T-helper 17 cell (primary cell): ENCODE measurements at places on chromosomes 16 and 17. TPM values are rescaled to one million over a fixed set of nuclear protein-coding genes. Genes with fewer than 3 reads are reported as not detected.

- DNase-seq = no peak
These were observed 248.8 kb upstream of the ELAC2 start for GRCh38 chr17:13266606-13267005.

- peak; percentile 61 for DNase-seq
These were observed 7.5 kb downstream of the SLC16A3 start for GRCh38 chr17:82236142-82236971.

DNA sequence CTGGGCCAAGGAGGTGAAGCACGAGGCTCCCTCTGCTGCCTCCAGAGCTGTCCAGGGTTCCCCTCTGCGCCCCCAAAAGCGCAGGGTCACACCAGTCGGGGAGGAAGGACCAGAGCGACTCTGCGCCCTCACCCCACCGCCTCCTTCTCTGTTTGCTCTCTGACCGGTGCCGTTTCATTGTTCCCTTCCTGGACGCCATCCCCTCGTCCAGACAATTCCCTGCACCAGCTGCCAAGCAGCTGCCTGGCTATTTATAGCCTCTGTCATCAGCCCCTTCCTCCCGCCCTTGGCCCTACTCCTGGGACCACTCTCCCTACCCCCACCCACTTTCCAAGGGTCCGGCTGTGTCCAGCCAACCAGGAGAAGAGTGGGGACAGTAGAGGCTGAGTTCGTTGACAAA, 68.8 kb upstream of the CREBBP start:
- no peak for DNase-seq

GRCh38 chr16:85003725-85004586, 7.4 kb downstream of the ZDHHC7 start:
- no peak for DNase-seq

DNA sequence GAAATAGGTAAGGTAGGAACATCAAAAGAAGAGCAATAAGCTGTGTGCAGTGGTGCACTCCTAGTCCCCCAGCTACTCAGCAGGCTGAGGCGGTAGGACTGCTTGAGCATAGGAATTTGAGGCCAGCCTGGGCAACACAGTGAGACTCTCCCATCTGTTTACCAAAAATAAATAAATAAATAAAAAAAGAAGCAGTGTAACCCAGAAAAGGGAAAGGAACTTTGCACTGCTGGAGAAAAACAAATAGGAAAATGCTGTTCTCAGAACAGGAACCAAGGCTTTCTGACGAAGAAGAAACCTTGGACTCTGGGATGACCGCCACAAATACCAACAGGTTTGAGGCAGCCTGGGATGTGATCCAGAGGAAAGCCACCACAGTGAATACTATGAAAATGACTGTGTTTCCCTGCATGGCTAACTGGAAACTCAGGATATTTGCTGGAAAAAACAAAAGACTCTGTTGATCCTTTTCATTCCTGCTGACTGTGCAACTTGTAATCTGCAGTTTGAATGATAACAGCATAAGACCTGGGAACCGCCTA, 41.2 kb downstream of the TTC19 start:
- DNase-seq = no peak

DNA sequence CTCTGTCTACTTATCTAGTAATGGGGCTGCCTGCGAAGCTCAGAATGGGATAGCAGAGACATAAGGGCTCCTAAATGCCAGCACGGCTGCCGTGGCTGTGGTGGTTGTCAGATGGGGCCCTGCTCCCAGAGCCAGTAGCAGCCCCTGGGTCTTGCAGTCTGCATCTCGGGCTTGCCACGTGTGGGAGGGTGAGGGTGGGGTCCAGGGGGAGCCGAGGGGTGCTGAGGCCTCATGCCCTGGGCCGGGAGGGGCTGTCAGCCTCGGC, 88.8 kb upstream of the GSE1 start:
- no peak for DNase-seq

DNA sequence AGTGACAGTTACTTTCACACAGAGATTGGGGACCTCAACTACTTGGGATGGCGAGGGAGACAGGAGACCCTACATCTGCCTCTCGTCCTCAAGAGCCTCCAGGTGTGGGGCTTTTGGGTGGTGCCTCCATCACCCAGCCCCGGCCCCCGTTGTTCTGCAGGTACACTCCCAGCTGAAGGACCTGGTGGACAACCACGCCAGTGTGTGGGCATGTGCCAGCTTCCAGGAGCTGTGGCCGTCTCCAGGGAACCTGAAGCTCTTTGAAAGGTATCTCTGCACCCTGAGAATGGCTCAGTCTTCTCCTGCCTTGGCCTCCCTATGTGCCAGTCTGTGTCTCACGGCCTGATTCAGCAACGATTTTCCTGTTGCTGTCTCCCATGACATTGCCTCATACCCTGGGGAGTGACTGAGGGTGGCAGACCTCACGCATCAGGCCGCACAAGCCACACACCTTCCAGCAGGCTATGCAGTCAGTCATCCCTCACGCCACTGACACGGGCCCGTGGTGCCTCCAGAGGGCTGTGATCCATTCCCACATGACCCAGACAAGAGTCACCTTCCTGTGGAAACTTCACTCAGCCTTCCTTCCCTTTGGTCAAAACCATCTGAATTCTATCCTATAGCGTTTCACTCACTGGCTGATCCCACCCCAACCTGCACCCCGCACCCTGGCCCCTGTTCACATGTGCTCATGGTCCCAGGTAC, 3.7 kb downstream of the CCNF start:
- DNase-seq = no peak

DNA sequence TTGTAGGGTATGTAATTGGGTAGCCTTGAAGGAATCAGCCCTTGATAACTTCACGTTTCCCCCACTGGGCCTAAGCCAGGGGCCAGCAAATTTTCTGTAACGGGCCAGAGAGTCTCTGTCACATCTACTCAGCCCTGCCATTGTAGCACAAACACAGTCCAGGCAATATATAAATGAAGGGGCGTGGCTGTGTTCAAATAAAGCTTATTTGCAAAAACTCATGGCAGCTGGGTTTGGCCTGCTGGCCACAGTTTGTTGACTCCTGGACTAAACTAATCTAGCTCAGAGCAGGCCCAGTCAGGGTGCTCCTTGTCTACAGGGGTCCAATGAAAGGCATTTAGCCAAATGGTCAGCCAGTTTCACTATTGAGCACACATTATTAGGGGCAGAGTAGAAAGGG, 141.6 kb downstream of the CCDC182 start:
- DNase-seq = no peak

DNA sequence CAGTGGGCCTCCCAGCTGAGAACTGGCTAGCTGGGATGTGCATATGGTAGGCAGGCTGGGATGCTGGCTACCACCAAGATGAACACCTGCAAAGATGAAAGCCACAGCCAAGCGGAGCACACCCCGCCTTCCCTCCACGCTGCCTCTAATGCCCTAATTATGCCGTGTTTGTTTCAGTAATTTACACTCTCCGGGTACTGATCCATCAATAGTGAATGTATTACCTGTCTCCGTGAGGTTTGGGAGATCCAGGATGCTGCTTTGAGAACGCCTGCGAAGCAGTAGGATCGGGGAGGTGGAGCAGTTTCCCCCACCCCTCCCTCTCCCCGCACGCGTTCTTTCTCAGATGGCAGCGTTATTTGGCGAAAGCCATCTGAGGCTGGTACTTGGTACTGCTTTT, 28.9 kb upstream of the GSE1 start:
- DNase-seq = no peak

GRCh38 chr16:27679899-27680298, 130.0 kb downstream of the KATNIP start:
- DNase-seq = no peak

- no peak for DNase-seq
These were observed 1.4 kb downstream of the TEN1 start for GRCh38 chr17:75980188-75981018.

GRCh38 chr17:15479703-15480102, 12.3 kb upstream of the CDRT4 start:
- DNase-seq = no peak

TP53TG3B gene
- total RNA-seq = not detected

GAS2L2 gene
- not detected for total RNA-seq

SLC4A1 gene
- total RNA-seq = not detected

DNAI2 gene
- 4.2 TPM for total RNA-seq

NUDT16L1 gene
- total RNA-seq = 44.7 TPM

HOXB1 gene
- total RNA-seq = not detected
